Hepatic stellate cell (primary cell): ENCODE measurements at places on chromosomes 2 and 18.

GRCh38 chr18:448116-448790 is 52.2 kb downstream of the COLEC12 start:
- no peak for DNase-seq

DNA sequence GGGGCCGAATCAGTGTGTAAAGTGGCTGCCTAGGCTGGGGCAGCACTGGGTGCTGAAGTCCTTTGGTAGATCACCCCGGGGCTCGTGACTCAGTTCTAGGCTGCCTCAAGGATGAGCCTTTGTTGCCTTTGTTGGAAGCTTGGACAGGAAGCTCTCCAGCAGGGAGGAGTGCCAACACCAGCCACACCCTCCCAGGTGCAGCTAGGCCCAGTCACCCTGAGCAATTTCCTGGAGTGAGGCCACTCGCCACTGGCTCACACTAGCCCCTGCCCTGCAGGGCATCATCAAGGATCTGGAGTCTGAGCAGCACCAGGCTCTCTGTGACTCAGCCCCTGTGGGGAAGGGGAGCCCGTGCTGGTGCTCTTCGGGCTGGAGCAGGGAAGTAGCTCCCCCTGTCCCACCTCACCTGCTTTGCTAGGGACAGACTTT is 6.7 kb upstream of the SDC1 start:
- DNase-seq = no peak

- DNase-seq = peak; percentile 4
These were observed 14.1 kb upstream of the ZSWIM2 start for GRCh38 chr2:186862869-186863709.

DNA sequence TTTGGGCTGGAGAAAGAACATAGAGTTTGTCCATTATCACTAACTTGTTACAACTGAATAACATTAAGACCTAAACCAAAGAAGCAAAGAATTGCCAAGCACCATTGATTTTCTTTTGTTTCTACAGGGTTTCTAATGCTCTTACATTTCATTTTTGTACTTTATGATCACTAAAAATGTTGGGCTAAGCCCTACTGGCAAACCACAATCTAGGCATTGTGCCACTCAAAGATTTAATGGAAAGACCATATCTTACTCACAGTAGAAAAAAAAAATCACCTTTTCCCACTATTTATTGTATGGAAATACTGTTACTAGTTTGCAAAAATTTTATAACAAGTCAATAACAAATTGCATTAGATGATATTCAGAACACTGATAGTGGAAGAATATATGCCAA is 447.4 kb upstream of the PKDCC start:
- DNase-seq = no peak

- DNase-seq = no peak
These were observed 48.9 kb upstream of the MYL1 start for GRCh38 chr2:210363876-210364275.

DNA sequence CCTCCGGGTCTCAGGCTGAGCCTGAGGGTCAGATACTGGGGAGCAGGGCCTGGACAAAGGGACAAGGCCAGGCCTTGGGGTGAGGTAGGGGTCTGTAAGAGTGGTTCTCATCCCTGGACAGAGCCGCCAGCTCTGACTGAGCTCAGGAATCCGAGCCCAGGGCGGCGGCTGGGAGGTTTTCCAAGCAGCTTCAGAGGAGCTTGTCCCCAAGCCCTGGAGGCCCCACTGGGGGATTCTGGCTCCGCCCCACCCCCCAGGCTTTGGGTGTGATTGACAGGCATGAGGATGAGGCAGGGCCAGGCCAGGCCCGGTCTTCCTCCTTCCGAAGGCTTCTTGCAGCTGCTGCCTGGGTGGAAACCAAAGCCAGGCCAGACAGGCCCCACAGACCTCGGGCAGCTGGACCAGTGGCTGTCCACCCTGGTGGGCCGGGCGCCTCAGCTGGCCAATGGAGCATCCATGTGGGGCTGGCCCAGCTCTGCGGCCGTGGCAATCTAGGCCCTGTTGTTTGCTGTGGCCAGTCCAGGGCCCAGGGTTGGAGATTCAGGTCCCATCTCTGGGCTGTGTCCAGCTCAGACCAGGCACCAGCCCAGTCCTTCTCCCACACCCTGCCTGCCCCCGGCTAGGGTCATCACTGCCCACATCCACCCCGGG is 23.1 kb upstream of the GPC1 start:
- no peak for DNase-seq

GRCh38 chr2:100812116-100812515 is 7.8 kb upstream of the NPAS2 start:
- no peak for DNase-seq

GRCh38 chr2:237270520-237270919 is 143.4 kb downstream of the COL6A3 start:
- no peak for DNase-seq

DNA sequence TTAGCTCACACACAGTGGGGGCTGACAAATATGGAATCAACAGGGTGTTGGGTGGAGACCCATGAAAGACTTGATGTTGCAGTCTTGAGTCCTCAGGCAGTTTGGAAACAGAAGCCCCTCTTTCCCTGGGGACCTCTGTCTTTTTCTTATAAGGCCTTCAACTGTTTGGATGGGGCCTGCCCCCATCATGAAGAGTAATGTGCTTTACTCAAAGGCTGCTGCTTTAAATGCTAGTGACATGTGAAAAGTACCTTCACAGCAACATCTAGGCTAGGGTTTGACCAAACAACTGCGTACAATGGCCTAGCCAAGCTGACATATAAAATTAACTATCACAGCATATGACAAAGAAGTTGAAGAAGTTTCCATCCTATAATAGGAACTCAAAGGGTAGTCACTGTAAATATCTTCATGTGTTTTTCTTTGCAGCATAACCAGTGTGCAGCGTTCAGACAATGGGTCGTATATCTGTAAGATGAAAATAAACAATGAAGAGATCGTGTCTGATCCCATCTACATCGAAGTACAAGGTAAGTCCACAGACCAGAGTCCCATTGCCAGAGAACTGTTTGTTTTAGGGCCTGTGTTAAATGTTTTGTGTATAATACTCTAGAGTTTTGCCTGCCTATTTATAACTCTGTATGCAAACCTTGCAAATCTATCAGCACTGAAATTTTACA is 46.3 kb downstream of the MERTK start:
- no peak for DNase-seq

- no peak for DNase-seq
These were observed 229.0 kb downstream of the MGAT5 start for GRCh38 chr2:134482766-134483340.

- DNase-seq = no peak
These were observed 180.8 kb upstream of the MMADHC start for GRCh38 chr2:149768320-149768799.

GRCh38 chr2:53234548-53234903 is 533.1 kb upstream of the CHAC2 start:
- no peak for DNase-seq

DNA sequence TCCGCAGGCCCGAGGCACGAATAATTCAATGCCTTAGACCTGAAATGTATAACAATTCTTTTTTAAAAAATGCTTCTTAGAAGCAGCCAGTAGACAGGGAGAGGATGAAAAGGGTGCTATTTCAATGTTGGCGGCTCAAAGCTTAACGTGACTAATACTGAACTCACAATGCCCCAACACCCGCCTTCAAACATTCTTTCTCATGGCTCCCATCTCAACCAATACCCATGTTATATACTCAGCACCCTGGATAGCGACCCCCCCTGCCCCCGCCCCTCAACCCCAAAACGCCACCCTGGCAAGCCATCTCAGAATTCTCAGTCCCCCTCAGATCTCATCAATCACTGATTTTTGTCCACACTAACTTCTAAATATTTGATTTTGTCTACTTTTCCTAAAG is 4.4 kb downstream of the FBXO41 start:
- DNase-seq = no peak

- no peak for DNase-seq
These were observed 460.8 kb upstream of the SALL3 start for GRCh38 chr18:78518805-78519204.

- DNase-seq = no peak
These were observed 86.9 kb downstream of the ZCCHC2 start for GRCh38 chr18:62609764-62610163.

DNA sequence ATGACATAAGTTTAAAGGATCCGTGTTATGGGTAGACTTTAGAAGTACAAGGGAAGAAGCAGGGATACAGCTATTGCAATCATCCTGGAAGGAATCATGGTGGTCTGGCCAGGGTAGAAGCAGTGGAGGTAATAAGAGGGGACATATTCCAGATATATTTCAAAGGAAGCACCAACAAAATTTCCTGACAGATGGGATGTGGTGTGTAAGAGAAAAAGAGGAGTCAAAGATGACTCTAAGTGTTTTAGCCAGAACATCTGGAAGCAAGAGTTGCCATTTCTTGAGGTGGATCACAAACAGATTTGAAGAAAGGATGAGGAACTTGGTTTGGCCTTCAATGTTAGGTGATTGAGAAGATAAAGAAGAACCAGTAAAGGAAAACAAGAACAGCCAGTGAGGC is 133.1 kb upstream of the CTAGE1 start:
- DNase-seq = no peak

GRCh38 chr2:36318547-36318946 is 37.0 kb upstream of the CRIM1 start:
- DNase-seq = no peak
